EL (cell line): ENCODE measurements at places on chromosomes 7 and 10.
A peak's percentile ranks its signal among the peaks of the same experiment; 100 is the strongest.

DNA sequence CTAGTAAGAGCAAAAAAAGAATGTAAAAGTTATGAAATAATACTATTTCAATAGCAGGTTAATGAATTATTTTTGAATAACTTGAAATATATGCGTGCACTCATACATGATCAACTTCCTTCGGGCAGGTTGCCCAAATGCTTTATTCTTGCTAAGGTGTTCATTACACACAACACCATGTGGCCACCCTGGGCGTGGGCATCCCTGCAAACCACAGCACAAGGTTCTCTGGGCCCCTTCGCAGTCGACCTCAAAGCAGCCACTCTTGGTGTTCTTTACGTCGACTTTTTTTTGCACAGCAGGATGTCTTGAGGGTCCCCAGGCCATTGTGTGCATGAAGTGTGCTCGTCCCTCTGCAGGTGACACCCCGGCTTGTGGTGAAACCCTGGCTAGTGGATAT is 300.7 kb upstream of the PITRM1 start:
- no peak for DNase-seq

DNA sequence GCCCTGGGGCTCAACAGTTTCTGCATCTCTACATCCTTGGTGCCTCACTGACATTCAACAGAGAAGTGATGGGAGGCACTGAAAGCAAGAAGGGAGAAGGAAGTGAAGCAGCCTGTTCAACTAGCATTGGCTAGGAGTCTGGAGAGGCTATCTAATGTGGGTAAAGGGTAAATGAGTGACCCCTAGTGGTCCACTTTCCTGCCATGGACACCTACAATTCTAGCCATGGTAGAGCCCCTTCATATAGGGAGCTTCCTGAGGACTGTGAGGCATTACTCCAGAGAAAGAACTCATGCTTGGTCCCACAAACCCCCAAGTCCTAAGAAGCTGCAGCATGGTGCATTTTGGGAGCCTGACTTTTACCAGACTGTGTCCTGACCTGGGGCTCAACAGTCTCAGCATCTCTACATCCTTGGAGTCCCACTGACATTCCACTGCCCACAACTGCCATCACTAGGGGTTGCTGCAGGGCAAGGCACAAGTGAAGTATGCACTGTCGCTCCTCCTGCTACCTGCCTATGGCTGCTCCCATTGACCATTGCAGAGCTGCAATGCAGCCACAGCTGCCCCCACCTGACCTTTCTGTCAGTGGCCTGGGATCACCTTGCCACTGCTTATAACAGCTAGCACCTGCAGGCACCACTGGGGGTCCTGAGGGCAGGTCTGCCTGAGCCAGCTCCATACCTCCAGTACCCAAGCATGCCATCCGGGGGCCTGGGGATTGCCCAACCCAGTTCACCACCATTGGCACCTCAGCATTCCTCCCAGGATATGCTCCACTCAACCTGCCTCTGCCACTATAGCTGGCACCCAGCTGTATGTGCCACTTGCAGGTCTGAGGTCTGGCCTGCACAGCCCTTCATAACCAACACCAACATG is 44.1 kb upstream of the CDK6 start:
- peak; percentile 21 for DNase-seq

- DNase-seq = no peak
These were observed 83.3 kb downstream of the VWDE start for GRCh38 chr7:12320241-12320986.

DNA sequence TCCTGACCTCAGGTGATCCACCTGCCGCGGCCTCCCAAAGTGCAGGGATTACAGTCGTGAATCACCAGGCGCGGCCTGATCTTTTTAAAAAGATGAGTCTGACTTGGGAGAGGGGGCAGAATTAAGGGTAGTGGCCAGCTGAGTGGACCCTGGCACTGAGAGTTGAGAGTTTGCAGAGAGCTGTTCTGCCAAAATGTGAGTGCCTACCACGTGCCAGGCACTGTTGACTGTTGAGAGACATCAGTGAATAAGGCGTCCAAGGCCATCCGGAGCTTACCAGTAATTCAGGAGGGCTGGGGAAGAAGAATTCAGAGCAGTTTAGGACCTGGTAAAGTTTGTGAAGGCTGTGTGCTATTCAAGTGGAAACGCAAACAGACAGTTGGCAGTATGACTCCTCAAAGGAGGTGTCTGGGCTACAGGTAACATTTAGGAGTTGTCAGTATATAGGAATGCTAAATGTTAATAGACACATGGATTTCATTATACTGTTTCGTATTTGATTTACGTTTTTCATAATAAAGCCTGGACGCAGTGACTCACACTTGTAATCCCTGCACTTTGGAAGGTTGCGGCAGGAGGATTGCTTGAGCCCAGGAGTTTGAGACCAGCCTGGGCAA is 1.5 kb downstream of the NIPSNAP2 start:
- DNase-seq = peak; percentile 58

GRCh38 chr10:62250594-62251198 is 17.9 kb downstream of the RTKN2 start:
- peak; percentile 75 for DNase-seq

DNA sequence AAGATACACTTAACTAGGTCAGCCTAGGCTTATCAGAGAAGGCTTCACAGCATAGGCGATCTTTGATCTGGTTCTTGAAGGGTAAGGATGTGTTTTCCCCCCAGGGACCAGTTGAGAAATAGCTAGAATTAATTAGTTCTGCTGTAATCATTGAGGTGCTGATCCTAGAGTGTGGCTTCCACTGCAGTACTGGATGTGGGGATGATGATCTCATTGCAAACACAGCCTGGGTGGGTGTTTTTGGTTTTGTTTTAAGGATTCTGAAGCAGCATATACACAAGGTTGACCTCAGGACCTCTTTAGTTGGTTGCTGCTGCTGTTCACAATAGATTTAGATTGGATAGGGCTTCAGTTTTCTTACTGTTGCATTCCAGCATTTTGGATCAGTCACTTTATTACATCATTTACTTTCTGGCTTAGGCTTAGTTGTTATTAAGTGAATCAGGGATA is 159.7 kb downstream of the AUTS2 start:
- no peak for DNase-seq

DNA sequence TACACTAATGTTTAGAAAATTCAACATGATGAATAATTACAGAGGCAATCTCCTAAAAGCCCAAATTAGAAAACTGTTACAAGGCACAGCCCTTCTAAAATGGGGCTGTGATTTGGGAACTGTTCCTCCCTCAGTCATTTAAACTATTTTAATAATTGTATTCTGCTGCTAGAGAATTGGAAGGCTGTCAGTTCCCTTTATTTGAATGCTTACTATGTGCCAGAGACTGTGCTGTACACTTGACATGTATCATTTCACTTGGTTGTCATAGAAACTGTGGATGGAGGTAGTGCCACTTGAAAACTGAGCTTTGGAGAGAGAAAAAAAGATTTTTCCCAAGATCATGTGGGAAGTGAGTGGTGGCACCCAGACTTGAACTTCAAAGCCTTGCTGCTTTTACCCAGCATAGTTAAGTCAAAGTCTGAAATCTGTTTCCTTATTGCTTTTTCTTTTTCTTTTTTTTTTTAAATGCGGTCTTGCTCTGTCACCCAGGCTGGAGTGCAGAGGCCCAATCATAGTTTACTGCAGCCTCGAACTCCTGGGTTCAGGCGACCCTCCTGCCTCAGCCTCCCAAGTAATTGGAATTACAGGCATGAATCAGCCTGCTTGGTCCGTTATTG is 23.6 kb downstream of the UBE2D1 start:
- no peak for DNase-seq

DNA sequence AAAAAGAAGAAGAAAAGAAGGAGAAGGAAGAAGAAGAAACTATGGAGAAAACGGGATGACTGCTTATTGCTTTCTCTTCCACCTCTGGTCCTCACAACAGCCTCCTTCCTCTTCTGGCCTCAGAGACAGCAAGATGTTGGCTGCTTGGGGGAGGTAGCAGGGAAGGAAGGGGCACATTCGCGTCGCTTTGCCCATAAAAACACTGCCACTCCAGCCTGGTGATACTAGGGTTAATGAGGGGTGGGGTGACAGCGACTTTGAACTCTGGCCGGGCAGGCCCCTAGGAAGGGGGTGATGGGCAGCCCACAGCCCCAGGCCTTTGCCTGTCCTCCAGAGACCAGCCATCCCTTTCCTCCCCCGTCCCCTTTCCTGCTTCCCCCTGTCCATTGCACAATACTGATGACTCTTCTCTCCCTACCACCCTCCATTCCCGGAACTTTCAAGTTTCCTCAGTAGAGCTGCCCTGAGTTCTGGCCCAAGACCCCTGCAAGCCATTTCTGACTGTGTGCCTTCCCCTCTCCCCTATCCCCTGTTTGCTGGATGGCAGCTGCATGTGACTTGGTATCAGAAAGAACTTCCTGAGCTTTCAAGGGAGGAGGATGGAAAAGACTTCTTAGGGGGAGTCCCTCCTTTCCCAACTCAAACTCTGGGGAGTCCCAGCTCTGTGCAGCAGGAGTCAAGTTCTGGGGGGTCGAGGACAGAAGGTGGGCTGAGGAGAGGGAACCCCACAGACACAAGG is 2.2 kb upstream of the CUEDC2 start:
- DNase-seq = peak; percentile 68

- no peak for DNase-seq
These were observed 17.2 kb upstream of the PSMG3 start for GRCh38 chr7:1586827-1587705.

- DNase-seq = peak; percentile 65
These were observed 65.1 kb downstream of the CALML3 start for GRCh38 chr10:5589661-5590511.
